ENCODE measurements at places on chromosomes 7 and 10.

- DNase-seq, result no peak
Measured at GRCh38 chr7:35714862-35715261, 19.9 kb upstream of the HERPUD2 start.

DNA sequence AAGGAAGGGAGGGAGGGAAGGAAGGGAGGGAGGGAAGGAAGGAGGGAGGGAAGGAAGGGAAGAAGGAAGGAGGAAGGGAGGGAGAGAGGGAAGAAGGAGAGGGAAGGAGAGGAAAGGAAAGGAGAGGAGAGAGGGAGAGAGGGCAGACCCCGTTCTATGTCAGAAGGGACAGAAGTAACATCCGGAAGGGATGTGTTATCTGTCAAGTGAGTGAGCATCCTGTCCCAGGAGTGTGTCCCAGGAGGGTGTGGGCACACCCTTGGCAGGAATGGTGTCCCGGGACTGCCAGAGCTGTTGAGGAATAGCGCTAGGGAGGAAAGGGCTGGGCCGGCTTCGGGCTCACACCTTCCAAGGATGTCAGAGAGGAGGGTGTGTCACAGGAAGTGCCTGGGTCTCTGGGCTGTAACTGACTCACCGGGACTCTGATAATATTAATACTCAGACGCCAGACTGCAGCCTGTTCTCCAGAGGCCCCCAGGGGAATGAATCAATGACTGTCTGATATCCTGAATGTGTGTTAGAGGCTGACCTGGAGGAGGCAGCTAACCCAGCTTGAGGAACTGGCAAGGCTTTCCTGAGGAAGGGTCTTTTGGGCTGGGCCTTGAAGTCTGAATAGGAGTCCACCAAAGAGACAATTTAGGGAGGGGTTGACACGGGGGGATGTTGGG, 125.6 kb upstream of the TNRC18 start:
- DNase-seq, result no peak

DNA sequence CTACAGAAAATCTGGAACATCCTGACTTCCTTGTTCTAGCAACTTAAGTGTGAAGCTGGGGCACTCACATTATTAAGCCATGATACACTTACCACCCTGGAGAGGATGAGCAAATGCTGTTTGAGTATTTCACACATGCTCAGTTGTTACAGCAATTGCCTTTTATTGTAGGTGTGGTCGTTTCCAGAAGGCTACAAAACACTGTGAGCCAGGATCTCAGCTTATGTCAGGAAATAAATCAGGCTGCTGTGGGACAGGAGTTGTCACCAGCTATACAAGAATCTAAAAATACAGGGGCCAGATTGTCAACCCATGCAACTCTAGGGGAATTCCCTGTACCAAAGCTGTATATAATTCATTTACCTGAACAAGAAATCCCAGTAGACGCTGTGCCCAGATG, 273.3 kb upstream of the SP4 start:
- DNase-seq, result no peak

GRCh38 chr7:13279854-13280435, 592.5 kb downstream of the ARL4A start:
- DNase-seq, result no peak

- DNase-seq, result no peak
Measured at GRCh38 chr7:73941836-73942551, 81.0 kb downstream of the TMEM270 start.

All from activated T-helper 1 cell treated with anti-CD3 and anti-CD28 coated beads, Interleukin-2, amount 50 U/mL, for 16 hours (primary cell).